ENCODE measurements at places on chromosomes 13 and 19.

GRCh38 chr13:110246530-110246929 lies 60.4 kb downstream of the COL4A1 start:
- DNase-seq = no peak

DNA sequence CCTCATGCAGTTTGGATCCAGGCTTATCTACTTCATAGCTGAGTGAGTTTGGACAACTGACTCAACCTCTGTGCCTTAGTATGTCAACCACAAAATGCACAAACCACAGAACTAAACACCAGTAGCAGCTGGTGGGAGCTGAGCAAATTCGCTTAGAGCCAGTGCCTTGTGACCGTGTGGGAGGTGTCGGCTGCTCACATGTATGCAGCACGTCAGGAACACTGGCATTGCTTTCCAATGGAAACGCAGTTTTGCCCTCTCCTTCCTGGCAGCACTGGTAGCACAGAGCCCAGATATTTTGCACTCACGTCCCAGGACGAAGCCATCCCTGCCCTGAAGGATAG lies 8.3 kb upstream of the NTN5 start:
- DNase-seq = peak; percentile 26

DNA sequence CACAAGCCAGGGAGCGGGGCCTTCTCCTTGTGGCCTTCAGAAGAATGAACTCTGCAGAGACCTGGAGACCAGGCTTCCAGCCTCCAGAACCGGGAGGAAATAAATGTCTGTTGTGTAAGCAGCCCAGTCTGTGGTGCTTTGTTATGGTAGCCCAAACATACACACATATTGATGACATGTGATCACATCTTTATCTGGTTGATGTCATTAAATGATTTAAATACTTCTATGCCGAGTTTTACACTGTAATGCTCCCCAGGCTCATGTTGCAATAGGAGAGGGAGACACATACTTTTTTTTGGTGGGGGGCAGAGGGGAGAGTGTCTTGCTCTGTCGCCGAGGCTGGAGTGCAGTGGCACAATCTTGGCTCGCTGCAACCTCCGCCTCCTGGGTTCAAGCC lies 188.0 kb upstream of the IRS2 start:
- peak; percentile 40 for DNase-seq

DNA sequence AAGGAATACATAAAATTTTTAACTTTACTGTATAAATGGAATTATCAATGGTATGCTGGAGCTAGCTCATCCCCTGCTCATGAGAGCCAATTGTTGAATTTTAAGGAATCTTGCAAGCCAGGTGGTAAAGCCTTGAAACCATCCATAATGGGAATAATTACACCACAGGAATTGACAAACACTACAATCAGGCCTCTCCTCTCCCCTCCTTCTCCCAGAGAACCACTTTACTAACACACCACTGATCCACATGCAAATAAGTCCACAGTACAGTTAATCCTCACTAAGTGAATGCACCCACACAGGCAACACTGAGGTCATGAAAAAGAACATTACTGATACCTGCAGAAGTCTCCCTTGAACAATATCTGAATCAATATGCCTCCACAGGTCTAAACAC lies 140.5 kb downstream of the KLF12 start:
- DNase-seq = no peak

DNA sequence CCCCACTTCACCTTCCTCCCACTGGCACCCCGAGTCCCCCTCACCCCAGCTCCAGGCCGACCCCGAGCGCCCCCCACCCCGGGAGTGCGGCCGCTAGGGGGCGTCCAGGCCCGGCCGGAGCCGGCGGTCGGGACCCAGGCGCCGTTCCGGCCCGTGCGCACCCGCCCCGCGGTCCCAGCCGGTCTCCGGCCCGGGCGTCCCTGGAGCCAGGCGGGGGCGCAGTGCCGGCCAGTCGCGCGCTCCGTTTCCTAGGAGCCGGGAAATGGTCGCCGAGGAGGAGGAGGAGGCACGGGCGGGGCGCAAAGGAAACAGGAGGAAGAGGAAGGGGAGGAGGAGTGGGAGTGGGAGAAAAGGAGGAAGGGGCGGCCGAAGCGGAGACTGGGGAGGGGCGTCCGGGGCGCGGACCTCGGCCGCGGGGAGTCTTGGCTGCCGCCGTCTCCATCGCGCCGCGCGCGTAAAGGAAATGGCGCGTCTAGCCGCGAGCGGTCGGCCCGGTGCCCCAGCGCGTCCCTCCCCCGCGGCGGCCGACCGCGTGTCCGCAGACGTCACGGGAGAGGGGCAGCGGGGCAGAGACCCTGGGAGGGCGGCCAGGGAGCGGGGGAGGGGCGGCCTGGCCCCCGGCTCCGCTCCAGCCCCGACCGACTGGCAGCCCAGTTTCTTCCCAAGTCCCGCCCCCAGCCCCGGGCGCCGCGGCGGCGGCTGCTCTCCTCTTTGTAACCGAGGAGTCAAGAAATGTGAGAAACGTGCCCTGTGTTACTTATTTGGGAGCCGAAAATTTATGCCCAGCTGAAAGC lies 1.1 kb upstream of the KCTD15 start:
- peak; percentile 93 for DNase-seq

DNA sequence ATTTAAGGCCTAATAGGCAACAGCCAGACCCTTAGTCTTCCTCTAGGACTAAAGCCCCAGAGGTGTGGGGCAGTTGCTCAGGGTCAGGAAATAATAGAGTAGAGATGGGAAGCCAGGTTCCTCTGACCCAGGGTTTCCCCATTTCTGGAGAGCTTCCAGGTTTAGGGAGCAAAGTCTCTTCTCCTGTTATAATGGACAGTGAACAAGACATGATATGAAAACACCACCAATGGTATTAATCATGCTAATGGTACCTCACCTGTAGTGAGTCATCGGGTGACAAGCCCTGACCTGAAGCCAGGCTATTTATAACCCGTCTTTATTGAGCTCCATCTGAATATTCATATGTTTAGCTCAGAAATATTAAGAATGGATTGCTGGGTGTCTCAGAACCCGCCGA lies 24.6 kb downstream of the BICRA start:
- DNase-seq = no peak

DNA sequence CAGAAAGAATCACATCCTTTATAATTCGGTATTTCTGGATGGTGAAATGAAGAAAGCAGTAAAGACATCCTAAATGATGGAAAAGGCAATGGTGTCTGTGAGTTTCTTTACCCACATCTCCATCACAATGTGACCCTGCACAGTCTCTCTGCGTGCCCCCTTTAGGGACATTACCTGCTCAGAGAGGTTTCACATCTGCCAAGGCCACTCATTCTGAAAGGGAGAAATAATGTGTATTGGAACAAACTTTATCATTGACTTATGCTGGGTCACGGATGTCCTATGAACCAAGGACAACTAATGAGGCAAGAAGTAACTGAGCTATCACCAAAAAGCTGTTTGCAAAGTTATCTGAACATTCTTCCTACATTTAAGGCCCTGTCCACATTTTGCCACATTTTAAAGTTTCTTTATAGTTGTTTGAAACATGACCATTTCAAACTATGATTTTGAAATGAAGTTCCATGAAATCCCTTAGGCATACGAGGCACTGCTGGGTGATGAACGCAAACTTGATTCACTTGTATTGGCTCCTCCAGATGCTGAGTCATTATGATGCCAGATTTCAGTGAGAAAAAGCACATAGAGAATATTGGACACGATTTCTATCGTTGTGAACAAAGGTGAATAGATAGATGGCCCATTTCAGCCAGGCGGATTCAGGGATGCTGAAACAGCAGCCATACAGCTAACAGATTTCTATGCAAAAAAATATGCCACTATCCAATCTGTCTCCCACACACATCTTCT lies 63.5 kb upstream of the HMGB1 start:
- DNase-seq = peak; percentile 38

DNA sequence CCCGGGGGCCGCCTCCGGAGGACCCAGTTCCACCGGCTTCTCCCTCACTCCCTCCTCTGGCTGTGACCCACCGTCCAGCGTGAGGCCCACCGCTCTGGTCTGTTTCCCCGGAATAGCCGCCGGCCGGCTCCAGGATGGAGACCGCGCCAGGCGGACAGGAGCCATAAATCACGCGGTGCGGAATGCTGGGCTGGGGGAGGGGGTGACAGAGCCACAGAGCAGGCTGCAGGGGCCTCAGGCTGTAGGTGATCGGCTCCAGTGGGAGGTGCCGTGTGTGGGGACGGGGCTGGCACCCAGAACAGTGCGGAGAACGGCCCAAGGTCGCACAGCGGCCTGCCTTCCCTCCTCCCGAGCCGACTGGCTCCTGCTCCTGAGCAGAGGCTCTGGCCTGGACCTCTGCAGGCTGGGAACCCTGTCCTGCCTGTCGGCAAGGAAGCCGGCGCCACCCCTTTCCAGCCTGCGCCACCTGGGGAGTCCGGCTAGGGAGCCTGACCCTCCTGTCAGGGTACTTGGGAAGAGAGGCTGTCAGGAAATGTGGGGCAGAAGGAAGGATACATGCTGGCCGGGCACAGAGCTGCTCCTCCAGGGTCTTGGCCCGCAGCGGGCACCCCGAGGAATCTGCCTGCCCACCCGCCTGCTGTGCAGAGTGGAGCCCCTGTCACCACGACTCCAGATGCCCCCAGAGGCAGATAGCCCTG lies 8.3 kb downstream of the PIAS4 start:
- DNase-seq = no peak

DNA sequence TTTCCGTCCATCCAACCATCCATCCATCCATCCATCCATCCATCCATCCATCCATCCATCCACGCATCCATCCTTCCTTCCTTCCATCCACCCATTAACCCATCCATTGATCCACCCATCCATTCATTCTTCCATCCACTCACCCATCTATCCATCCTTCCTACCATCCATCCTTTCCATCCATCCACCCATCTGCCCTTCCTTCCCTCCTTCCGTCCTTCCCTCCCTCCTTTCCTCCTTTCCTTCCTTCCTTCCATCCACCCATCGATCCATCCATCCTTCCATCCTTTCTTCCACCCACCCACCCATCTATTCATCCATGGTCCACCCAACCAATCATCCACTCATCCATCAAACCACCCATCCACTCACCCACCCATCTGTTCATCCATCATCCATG lies 70.1 kb downstream of the MLLT1 start:
- DNase-seq = no peak

DNA sequence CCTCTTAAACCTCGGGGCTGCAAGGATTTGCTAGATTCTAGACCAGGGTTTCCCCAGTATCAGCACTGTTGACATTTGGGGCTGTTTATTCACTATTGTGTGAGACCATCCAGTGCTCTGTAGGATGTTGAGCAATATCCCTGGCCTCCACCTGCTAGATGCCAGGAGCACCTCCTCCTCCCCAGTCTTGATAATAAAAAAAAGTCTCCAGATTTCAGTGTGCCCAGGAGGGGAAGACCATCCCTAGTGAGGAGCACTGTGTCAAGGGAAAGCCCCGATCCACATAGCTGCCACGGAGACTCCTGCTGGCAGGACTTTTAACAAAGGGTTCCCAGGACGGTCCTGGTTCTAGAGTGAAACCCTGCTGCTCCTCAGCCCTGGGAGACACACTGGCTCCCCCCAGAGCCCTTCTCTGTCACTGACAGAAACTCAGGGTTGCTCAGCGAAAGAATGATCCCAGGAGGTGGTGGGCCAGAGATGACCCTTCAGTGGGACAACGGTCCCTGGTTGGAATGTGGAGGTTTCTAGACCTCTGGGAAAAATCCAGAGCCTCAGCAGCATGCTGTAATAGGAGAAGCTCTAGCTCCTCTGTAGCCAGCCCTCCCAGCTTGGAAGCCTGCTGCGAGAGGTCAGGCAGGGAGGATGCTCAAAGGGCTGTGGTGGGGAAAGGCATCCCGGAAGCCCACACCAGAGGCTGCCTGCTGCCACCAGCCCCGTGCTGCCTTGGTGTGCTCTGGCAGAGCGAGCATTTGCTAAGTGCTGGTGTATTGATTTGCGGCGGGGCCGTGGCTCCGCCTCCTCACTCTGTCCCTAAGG lies 20.3 kb downstream of the LYL1 start:
- DNase-seq = peak; percentile 75

DNA sequence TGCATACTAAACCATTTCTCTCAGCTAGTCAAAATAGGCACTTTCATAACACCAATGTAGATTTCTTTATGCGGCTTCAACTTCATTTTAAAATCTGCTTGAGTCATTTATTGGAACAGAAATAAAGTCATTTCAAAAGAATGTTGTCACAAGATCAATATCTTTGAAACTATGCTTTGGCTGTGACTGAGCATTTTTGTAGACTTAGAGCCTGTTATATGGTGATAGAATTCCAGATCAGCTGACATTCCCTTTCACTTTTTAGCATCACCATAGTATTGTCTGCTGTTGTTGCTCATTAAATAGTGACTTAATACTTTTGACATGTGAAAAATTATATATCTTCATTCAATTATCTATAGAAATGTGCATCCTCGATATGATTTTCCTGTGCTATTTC lies 279.2 kb upstream of the PRR20A start:
- no peak for DNase-seq

DNA sequence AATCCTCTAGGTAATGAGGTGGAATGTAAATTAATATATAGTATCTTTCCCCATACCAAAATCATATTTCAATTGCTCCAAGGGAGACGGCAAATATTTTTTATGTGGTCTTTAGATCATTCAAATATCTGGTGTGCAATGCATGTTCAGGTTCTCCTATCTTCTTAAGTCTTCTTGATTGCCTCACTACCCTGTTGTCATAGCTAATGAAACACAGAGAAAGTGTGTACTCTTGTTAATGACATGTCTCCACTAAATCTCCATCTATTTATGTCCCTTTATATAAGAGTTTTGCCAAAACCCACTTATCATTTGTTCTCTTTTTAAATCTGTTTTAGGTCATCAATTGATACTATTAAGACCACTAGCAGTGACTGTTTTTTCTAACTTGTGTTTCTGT lies 6.6 kb downstream of the STARD13 start:
- DNase-seq = no peak

DNA sequence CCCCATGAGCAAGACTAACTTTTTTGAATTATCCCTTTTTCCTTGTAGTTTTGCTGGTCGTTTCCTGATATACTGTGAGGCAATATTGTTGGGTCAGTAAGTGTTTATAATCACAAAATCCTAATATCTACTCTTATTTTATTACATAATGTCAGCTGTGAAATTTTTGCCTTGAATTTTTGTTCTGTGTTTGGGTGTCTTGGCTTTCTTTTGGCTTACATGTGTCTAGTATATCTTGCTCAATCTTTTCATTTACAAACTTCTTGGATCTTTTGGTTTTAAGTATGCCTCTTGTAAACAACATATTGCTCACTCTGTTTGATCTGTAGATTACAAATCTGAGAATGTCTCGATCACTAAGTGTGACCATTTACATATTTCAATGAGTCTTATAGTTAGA lies 330.3 kb upstream of the ARGLU1 start:
- no peak for DNase-seq

DNA sequence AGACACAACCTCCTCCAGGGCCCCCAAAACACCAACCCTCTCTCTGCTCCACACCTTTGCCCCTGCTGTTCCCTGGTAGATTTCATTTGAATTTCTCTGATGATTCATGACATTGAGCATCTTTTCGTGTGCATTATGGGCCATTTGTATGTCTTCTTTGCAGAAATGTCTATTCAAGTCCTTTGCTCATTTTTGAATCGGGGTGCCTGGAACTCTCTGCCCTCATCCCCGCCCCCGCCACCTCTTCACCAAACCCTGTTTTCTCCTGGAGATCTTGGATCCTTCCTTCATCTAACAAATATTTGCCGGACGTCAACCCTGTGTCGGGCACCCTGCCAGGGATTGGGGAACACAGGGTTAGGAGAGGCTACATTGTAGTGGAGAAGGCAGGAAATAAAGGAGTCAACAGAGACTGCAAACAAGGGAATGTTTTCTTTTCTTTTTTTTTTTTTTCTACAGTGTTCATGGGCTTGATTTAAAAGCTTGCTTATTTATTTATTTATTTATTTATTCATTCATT lies 25.5 kb upstream of the SLC1A5 start:
- no peak for DNase-seq

Data from foreskin fibroblast (primary cell).